ENCODE measurements at places on chromosomes 1 and 21.

DNA sequence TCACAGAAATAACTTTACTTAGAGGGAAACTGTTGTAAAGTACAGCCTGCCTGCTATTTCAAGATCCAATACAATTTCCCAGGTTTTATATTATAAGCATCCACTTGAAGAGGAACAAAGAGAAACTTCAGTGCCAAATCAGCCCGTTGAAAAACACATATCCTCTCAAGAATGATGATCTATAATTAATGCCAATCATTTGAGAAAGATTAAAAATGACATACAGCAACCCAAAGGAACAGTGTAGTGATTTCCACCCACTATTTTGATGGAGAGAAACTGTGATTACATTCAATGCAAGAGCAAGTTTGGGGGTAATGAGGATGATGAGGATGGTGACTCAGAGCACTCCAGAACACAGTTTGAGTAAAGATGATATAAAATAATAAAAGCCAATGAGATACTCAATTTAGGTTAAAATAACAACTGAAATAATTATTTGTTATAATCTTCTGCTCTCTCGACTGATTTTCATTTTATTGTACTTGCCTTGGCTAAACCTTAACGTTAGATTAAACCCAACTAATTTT lies 715.5 kb downstream of the NCAM2 start:
- DNase-seq, result no peak

DNA sequence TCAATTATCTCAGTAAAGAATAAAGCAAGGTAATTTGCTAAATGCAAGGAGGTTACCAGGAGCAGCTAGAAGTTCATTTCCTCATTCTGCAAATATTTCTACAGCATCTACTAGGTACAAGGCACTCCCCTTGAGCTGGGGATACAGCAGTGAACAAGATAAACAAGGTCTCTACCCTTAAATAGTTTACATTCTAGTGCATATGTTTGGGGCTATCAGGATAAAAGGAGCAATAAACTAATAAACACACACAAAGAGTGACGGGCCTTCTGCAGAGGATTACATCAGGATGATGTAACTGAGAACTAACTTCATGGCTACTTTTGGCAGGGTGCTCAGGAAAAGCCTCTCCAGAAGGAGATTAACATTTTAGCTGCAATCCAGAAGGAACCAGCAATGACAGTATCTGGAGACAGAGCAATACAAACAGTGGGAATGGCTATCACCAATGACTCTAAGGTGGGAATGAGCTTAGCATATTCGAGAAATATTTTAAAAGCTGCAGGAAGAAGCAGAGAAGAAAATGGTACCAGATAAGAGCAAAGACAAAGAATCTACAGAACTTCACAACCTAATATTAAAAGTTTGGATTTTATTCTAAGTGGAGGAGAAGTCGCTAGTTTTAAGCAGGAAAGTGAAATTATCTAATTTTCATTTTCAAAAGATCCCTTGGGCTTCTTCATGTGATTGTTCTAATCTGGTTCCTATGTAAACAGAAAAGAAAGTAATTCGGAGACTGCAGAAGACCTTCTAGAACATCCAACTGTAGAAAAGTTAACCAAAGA lies 25.8 kb downstream of the TP53BP2 start:
- DNase-seq, result no peak

DNA sequence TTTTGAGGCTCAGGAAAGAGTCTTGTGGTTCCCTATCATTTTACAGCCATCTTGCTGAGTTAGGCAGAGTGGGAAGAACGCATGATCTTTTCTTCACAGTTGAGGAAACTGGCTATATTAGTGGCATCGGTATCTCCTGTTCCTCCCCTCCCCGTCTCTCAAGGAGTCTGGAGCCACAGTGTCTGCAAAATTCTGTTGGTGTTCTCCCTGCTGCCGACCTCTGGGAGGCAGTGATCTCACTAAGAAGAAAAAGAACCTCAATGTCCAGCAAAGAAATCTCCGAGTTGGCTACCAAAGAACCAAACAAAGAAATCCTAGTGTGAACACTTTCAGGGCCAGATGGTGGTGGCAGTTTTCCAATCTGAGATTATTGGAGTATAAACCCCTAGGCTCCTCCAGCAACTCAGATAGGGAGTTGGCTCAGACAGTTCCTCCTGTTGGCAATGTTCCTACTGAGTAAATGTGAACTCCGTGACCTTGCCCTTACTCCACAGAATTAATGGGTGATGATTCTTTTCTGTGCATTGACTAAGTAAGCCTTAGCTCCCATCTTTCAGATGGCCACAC lies 41.2 kb downstream of the PRAMEF20 start:
- DNase-seq, result no peak

DNA sequence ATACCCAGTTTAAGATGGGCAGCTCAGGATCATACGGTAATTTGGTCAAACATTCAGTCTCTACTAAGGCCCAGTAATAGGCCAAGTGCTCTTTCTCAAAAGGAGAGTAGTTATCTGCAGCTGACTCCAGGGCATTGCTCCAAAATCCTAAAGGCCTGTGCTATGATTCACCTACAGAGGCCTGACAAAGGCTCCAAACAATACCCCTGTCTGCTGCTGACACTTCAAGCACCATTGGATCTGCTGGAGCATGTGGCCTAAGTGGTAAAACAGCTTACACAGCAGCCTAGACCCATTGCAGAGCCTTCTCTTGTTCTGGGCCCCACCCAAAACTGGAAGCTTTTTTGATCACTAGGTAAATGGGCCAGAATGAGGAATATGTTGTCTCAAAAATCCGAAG lies 22.8 kb downstream of the SLAMF7 start:
- no peak for DNase-seq

DNA sequence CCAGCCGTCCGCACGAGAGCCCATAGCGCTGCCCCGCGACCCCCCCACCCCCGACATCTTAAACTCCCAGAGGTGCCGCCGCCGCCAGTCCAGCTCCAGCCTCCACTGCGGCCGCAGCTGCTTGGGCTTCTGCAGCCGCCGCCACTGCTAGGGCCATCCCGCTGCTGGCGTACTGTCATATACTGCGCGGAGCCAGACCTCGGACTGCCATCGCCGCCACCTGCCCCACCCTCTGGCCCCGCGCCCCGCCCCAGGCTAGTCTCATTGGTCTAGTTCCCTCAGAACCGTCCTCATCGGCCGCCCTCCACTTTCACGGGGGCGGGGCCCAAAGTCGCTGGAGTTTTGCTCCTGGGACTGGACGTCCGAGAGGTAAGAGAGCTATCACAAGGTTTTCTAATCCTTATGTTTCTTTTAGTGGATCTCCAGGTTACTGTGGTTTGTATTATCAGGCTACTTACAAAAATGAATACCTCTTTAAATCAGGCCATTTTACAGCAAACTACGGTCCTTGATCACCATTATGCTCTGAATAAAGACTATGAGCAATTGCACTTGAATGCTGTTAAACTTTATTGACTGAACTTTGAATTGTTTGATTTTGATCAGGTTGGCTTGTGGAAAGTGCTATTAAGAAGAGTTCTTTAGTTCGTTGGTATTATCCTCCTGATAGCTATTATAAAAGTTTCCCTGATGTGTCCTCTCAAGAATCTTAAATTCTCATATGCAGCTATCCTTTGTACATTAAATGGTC lies 2.8 kb upstream of the CD1D start:
- no peak for DNase-seq

GRCh38 chr1:56150441-56151215 lies 428.7 kb downstream of the PLPP3 start:
- DNase-seq, result no peak

All from activated naive CD4-positive, alpha-beta T cell (primary cell).